ENCODE measurements at places on chromosomes 7 and 10.
A peak's percentile ranks its signal among the peaks of the same experiment; 100 is the strongest.

DNA sequence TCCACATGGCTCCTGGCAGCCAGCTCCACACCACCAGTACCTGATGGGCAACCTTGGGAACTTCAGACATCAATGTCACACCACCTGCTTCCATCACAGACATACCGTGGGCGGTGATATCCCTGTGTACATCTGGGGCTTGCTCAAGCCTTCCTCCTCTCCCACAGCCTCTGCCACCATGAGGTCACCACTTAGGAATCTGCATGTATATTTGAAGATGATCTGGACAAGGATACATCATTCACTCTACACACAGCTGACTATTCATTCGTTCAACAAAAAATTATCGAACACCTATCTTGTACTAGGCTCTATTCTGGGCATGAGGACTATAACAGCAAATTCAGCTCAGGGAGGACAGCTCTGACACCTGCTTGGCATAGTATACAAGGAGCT, 6.8 kb downstream of the DLG5 start:
- DNase-seq, result peak; percentile 73
- H3K4me1 ChIP-seq, result peaks cover 11% of the 10 kb centered on the region
- H3K4me3 ChIP-seq, result no peak overlapping the region
- no peak overlapping the region for H3K27ac ChIP-seq
- H3K36me3 ChIP-seq, result peaks cover 7% of the 10 kb centered on the region
- H3K27me3 ChIP-seq, result no peaks in the 10 kb centered on the region

- no peaks in the 10 kb centered on the region for H3K36me3 ChIP-seq
- H3K4me3 ChIP-seq, result no peak overlapping the region
- H3K4me1 ChIP-seq, result no peaks in the 10 kb centered on the region
These were observed 147.1 kb upstream of the LYZL1 start for GRCh38 chr10:29141761-29142160.

GRCh38 chr10:133438711-133439273, 14.4 kb upstream of the SPRN start:
- H3K4me1 ChIP-seq, result peaks cover 3% of the 10 kb centered on the region
- H3K36me3 ChIP-seq, result no peaks in the 10 kb centered on the region
- peak; percentile 58 for DNase-seq
- no peaks in the 10 kb centered on the region for H3K27me3 ChIP-seq
- no peak overlapping the region for H3K4me3 ChIP-seq

DNA sequence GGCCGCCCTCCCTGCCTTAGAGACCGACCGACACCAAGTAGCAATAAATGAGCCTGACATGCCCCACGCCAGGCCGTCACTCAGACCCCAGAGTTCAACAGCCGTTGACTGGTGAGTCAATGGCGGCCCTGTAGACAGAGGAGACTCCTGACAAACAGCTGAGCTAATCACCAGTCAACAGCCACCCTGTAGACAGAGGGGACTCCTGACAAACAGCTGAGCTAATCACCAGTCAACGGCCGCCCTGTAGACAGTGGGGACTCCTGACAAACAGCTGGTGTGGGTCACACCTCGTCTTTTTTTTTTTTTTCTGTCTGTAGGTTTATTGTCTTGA, 16.9 kb upstream of the KNDC1 start:
- peak; percentile 47 for DNase-seq
- H3K4me3 ChIP-seq, result no peak overlapping the region
- no peaks in the 10 kb centered on the region for H3K36me3 ChIP-seq
- H3K4me1 ChIP-seq, result peaks cover 10% of the 10 kb centered on the region

- no peak overlapping the region for H3K4me3 ChIP-seq
- no peak overlapping the region for H3K27ac ChIP-seq
- H3K4me1 ChIP-seq, result peaks cover 5% of the 10 kb centered on the region
- DNase-seq, result no peak
- no peaks in the 10 kb centered on the region for H3K27me3 ChIP-seq
These were observed 141.9 kb downstream of the GRM3 start for GRCh38 chr7:86785641-86786040.

GRCh38 chr10:97571622-97572021, 957 bp upstream of the ANKRD2 start:
- H3K27ac ChIP-seq, result no peak overlapping the region
- H3K27me3 ChIP-seq, result no peaks in the 10 kb centered on the region
- H3K4me3 ChIP-seq, result no peak overlapping the region
- no peaks in the 10 kb centered on the region for H3K36me3 ChIP-seq
- peaks cover 13% of the 10 kb centered on the region for H3K4me1 ChIP-seq

DNA sequence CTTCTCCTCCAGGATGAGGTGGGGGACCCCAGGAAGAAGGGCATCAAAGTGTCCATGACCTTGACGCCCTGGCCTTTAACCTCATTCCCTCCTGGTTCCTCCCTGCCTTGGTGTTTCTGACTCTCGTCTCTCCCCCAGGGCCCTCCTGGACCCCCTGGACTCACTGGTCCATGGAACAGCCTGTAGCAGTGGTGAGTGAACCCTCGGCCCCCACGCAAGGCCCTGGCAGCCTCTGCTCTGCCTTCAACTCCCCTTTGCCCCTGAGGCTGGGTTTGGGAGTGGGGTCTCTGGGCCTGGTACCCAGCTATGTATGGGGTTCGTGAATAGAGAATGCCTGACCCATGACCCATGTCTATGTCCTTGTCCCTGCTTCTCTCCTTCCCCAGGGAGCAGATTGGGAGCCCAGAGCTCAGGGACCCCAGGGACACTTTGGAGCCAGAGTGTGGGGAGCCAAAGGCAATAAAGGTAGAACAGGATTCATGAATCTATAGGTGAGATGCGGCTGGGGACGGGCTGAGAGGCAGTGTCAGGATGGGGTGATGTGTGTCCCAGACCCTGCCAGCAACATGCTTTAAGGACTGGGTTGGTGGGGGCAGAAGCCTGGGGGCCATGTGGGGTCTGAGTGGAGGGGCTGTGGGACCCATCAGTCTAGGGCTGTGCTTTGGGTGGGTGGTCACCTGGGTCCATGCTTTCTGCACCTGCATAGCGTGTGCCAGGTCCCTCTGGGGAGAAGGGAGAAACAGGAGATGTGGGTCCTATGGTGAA, 18.4 kb upstream of the VOPP1 start:
- DNase-seq, result peak; percentile 2
- peaks cover 19% of the 10 kb centered on the region for H3K27me3 ChIP-seq
- H3K4me1 ChIP-seq, result peaks cover 4% of the 10 kb centered on the region
- H3K27ac ChIP-seq, result no peak overlapping the region
- H3K36me3 ChIP-seq, result no peaks in the 10 kb centered on the region

- H3K4me1 ChIP-seq, result peaks cover 17% of the 10 kb centered on the region
- H3K27me3 ChIP-seq, result no peaks in the 10 kb centered on the region
- H3K4me3 ChIP-seq, result no peak overlapping the region
- no peaks in the 10 kb centered on the region for H3K36me3 ChIP-seq
These were observed 103.4 kb downstream of the GRK5 start for GRCh38 chr10:119310806-119311205.

DNA sequence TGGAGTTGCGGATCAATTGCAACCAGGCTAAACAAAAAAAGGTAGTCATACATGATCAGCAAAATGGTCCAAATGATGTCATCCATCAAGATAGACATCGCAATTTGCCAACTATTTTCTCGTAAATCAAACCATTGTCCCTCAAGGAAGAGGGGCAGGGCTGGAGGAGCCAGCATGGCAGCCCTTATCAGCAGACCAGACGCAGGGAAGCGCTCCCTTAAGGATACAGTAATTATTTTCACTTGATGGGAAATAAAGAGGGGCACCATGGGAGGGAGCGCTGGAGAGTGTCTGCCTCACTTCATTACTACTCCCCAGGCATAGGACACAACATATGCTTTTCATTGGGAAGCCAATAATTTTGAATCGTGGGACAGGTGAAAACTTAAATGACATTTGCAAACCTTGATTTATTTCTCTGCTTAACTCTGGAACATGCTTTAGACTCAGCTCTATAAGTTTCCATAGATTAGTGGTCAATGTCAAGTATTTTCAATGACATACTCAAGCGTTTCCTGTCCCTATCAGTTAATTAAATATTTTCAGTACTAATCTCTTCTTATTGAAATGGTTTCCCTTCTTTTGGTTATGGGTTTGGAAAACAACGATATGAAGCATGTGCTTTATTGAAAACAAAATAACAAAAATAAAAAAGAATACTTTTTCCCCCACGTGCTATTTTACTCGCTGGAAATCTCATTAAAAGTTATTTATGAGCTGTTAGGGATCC, 202.4 kb upstream of the HABP2 start:
- no peaks in the 10 kb centered on the region for H3K4me1 ChIP-seq
- no peak overlapping the region for H3K4me3 ChIP-seq

DNA sequence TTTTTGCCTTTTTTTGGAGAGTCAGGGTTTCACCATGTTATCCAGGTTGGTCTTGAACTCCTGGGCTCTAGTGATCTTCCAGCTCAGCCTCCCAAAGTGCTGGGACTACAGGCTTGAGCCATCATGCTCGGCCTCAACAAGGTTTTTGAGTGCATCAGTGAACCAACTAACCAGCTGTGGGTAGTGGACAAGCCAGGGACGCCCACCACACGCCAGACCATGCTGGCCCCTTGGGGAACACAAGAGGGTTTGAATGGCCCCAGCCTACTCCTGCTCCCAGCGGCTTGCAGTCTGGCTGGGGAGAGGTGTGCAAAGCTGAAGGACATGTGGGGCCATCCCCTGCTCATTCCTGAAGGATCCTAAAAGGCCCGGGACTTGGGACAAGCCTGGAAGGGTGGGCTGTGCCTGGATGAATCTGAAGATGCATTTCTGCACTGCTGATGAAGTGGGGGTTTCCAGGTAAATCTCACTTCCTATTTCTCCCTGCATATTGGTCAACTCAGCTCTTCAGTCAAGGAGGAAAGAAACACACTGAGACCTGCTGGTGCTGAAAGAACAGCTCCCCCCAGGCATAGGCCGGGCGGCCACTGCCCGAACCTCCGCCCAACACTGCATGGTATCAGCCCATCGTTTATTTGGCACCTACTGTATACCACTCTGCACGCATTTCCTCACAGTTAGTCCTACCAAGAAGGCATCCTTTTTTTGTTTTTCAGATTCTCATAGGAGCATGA, 6.9 kb downstream of the MMD2 start:
- H3K27ac ChIP-seq, result no peak overlapping the region
- H3K4me1 ChIP-seq, result no peaks in the 10 kb centered on the region
- H3K4me3 ChIP-seq, result no peak overlapping the region
- DNase-seq, result peak; percentile 58
- H3K27me3 ChIP-seq, result peaks cover 38% of the 10 kb centered on the region

DNA sequence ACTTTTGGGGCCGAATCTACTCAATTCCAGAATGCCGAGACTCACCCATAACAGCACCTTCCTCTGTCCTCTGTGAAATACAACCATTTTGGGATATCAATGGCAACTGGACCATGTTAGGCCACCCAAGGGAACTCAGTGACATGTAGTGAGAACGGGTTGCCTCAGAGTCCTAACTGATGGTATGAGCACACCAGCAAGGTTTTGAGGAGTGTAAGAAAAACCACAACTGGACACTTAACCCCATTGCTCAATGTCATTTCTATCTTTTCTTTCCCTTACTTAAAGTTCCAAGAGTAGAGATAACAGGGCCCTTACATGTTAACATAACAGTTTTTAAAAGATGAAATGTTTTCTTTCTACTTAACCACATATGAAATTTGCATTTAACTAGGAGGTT, 67.1 kb downstream of the TNS3 start:
- no peaks in the 10 kb centered on the region for H3K4me1 ChIP-seq
- no peaks in the 10 kb centered on the region for H3K36me3 ChIP-seq
- no peak overlapping the region for H3K27ac ChIP-seq
- DNase-seq, result no peak

DNA sequence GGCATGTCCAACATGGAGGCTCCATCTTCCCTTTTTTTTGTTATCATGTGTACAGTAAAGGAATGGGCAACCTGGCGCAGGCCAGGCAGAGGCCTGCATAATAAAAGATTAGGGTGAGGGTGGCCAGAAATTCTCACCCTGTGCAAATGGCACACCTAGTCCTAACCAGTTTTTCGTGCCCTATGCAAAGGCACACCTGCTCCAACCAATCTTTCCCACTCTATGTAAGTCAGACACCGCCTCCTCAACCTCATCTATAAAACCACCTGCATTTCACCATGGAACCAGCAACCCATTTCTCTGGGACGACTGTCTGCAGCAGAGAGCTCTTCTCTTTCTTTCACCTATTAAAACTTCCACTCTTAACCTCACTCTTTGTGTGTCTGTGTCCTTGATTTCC, 16.1 kb downstream of the TBATA start:
- no peak for DNase-seq
- H3K27me3 ChIP-seq, result no peaks in the 10 kb centered on the region
- H3K36me3 ChIP-seq, result no peaks in the 10 kb centered on the region
- H3K4me1 ChIP-seq, result peaks cover 4% of the 10 kb centered on the region
- no peak overlapping the region for H3K4me3 ChIP-seq
- no peak overlapping the region for H3K27ac ChIP-seq

GRCh38 chr10:30160271-30160982, 101.0 kb upstream of the JCAD start:
- no peaks in the 10 kb centered on the region for H3K36me3 ChIP-seq
- peak; percentile 76 for DNase-seq
- no peak overlapping the region for H3K27ac ChIP-seq
- H3K4me3 ChIP-seq, result no peak overlapping the region

DNA sequence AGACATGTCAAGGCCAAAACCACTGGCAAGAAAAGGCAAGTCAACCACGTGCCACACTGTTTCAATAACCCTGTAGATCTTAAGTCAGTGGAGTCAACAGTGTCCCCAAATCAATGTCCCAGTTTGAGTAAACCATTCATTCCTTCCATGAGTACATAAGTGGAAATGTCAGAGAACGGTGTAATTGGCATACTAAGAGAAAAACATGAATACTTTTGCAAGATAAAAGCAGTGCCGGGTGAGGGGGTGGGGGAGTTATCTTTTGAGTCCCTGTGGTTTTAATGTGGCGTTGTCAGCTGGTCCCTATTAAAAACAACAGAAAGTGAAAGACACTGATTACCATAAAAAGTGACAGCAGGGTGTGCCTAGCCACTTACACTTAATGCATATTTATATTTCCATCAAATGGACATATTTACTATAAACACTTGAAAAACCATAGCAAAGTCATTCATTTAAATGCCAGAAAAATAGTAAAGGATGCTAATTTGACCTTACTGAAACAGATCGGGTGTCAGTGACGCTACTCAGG, 37.8 kb downstream of the RSU1 start:
- H3K27ac ChIP-seq, result no peak overlapping the region
- no peak overlapping the region for H3K4me3 ChIP-seq
- H3K4me1 ChIP-seq, result no peaks in the 10 kb centered on the region

DNA sequence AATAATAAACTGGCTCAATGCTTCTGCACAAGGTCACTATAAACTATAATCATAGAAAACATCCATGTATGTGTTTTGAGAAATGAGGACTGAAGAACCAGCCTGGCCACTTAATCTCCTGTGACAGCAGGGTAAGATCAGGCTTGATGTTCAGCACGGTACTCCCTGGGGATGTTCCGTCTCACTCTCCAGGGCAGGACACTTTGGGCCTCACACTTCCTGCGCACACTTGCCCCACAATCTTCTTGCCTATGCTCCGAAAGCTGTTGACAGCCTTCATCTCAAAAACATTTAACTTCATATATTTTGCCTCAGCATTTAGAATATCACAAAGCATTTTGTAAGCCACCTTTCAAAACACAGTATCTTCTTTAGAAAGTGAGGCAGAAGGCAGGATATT, 92.7 kb downstream of the PARD3 start:
- H3K27ac ChIP-seq, result no peak overlapping the region
- DNase-seq, result no peak
- H3K27me3 ChIP-seq, result no peaks in the 10 kb centered on the region
- peaks cover 1% of the 10 kb centered on the region for H3K4me1 ChIP-seq
- H3K4me3 ChIP-seq, result no peak overlapping the region

Data from K562 (cell line).